ENCODE measurements at places on chromosomes 1 and 21. TPM values are rescaled to one million over a fixed set of nuclear protein-coding genes. Genes with fewer than 3 reads are reported as not detected.
A peak's percentile ranks its signal among the peaks of the same experiment; 100 is the strongest.

Gene ROR1
- 5.7 TPM for total RNA-seq

Gene PRRX1
- total RNA-seq, result 31.4 TPM

Gene CFAP107
- total RNA-seq, result not detected

Gene VWA5B1
- 0.16 TPM for total RNA-seq

Gene WDR26
- total RNA-seq, result 67.4 TPM

Gene ASAP3
- 36.4 TPM for total RNA-seq

Gene DIRAS3
- 12.3 TPM for total RNA-seq

Gene PERM1
- total RNA-seq, result 78.9 TPM

GRCh38 chr1:112849425-112850033 is 106.5 kb downstream of the SLC16A1 start:
- no peak for DNase-seq

- peak; percentile 93 for DNase-seq
Measured at GRCh38 chr1:149885339-149886120, 13.8 kb upstream of the BOLA1 start.

DNA sequence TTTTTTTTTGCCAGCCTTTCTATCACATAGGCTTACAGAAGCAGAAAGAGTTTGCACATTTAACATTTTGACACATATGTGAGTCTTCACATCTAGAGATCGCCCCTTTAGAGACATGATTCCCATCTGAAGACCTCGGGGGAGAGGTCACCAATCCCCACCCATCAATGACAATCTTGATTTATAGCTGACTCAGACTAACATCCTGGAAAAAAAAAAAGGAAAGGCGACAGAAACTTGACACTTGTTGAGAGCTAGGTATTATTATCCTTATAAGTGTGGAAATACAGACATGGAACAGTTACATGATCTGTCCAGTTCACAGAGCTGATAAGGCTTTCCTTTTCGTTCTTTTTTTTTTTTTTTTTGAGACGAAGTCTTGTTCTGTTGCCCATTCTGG is 28.0 kb upstream of the NID1 start:
- DNase-seq, result no peak

- DNase-seq, result peak; percentile 52
Measured at GRCh38 chr1:221174330-221174993, 295.2 kb downstream of the HLX start.

DNA sequence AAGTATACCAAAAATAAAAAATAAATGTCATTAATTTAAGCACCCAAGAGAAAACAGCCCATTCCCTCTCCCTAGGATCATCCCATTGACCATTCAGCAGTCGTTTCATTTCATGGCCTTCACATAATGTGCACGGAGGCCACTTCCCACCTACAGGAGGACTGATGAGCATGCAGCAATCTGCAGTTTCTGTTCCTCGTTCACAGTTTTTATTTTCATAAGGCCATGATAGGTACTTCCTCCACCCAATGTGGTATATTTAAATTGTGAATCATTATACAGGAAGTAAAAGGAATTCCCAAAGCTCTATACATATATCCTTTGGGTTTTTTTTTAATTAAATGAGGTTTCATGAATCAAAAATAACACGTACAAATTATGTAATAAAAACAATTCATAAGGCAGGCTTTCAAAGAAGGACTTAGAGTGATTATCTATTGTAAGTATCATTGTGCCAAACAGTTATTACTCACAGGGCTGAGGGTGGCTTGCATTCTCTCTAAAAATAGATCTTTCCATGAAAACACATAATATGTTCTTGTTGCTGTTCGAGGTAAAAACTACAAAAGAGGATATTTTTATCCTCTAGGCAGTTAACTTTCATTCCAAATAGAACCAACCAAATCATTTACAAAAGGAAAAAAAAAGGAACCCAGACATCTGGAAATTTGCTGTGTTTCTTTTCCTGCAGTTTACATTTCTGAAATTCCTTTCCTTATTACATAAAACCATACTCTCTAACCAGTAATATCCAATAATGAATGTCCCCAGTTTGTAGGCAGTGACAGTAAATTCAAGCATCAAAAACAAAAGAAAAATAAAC is 27.5 kb upstream of the SLC44A3 start:
- DNase-seq, result no peak

DNA sequence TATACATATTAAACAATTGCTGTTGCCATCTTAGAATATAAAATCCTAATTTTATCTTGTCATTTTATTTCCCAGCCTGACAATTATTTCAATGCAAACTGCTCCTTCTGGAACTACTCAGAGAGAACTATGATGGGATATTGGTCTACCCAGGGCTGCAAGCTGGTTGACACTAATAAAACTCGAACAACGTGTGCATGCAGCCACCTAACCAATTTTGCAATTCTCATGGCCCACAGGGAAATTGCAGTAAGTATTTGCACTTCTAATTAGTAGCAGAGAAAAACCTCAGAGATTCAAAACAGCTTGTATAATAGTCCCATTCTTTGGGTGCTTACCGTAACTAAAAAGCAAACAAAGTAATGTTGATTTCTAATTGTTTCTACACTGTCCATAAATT is 167.2 kb downstream of the ADGRL2 start:
- no peak for DNase-seq

Measured in left cardiac atrium (tissue), 4 donors.